AG04450 (cell line): ENCODE measurements at places on chromosomes 2 and 18. TPM values are rescaled to one million over a fixed set of nuclear protein-coding genes. Genes with fewer than 3 reads are reported as not detected.

The GREB1 gene
- polyA plus RNA-seq, result 0.12 and 0.17 TPM in 2 replicates

The CIDEA gene
- polyA plus RNA-seq, result 0.17 TPM in 1 of 2 replicates, not detected in the other

The LRRC30 gene
- not detected in 2 replicates for polyA plus RNA-seq

The DOK1 gene
- polyA plus RNA-seq, result 16.8 and 24.4 TPM in 2 replicates

The OSGEPL1 gene
- 3.9 and 6.0 TPM in 2 replicates for polyA plus RNA-seq

DNA sequence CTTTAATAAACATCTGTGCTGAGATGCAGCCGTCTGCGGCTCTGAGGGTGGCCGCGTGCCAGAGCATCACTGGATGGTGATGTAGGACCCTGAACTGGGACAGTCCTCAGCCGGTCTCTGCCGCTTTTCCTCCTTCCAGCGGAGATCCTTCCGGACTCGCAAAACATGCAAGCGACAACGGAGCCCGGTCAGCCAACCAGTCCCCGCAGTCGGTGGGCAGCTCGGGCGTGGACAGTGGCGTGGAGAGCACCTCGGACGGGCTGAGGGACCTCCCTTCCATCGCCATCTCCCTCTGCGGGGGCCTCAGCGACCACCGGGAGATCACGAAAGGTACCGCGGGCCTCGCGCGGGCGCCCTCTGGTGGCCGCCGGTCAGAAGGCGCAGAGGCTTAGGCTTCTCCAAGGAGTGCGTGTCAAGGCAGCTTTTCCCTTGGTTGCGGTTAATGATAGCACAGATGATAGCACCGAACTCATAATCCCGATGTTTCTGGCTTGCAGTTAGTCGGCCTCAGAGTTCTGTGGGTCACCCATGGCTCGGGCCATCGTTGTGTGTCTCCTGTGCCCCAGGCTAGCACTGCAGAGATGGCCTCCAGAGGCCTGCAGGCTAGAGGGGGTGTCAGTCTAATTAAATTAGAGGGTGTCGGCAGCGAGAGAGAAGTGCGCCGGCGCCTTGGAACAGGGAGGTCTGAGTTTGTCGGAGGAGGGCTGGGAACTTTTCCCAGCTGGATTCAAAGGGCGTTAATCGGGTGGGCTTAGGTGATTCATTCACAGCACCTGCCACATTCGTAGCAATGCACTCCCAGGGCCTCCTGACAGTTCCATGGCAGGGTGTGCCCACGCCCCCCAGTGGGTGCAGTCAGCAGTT, 38.5 kb downstream of the LPIN1 start:
- DNase-seq, result no peak

GRCh38 chr2:46537624-46538295, 58.4 kb downstream of the TMEM247 start:
- DNase-seq, result no peak

DNA sequence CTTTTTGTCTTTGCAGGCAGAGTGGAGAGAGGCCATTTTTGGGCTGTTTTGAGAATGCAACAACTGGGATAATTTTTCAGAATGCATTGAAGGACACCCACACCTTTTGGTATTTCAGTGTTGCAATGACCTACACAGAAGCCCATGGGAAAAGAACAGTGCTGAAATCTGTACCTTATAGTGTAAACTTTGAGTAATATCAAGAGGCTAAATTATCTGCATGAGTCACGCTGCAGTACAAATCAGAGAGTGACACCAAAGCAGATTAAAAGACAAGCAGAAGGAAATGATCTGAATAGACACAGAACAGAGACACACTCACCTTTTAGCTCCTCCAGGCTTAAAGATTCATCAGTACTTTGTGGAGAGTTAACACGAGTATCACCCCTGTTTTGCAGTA, 265.3 kb downstream of the PAX3 start:
- no peak for DNase-seq

GRCh38 chr2:32680942-32681341, 53.1 kb downstream of the TTC27 start:
- DNase-seq, result no peak

DNA sequence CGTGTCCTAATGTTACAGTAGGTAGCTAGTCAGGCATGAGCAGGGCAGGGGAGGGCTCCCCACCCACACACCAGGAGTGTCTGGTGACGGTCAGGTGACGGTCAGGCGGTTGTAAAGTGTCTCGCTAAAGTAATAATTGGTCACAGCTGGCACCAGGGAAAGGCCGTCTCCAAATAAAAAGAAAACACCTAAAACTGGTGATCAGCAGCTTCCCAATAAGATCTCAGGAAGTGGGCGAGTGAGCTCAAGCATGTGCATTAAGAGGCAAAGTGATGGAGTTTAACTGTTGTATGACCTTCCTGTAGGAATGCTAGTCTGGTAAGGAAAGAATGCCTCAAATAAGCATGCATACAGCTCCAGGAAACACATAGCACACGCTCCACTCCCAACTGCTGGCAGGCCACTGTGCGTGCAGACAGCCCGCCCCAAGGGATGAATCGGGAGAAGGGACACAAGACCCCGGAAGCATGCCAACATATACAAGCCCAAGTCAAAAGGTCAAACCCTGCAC, 177.1 kb downstream of the RNF144A start:
- DNase-seq, result no peak

- DNase-seq, result no peak
Measured at GRCh38 chr2:101706819-101707177, 9.3 kb downstream of the MAP4K4 start.

DNA sequence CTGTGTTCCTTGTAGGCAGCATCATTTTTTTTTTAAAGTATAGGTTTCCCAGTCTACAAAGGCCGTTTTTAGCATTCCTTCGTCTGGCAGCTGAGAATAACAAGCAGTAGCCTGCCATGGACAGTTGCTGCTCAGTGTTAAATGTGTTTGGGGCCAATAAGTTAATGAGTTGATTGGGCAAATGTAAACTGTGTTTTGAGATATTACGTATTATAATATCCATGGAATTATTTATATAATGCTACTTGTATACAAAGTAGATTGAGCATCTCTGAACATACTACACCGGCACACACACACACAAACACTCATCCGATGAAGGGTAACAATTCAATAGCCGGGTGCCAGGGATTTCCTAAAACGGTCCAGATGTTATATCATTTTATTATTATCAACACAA, 97.2 kb downstream of the IRS1 start:
- DNase-seq, result no peak

GRCh38 chr2:141714496-141714895, 416.3 kb downstream of the LRP1B start:
- DNase-seq, result no peak

GRCh38 chr2:3037196-3038194, 340.1 kb downstream of the EIPR1 start:
- DNase-seq, result no peak

GRCh38 chr18:10270151-10270571, 184.3 kb upstream of the APCDD1 start:
- DNase-seq, result no peak

GRCh38 chr2:156430236-156430979, 5.8 kb upstream of the GPD2 start:
- no peak for DNase-seq

- DNase-seq, result no peak
Measured at GRCh38 chr2:88078643-88079172, 11.1 kb downstream of the SMYD1 start.

DNA sequence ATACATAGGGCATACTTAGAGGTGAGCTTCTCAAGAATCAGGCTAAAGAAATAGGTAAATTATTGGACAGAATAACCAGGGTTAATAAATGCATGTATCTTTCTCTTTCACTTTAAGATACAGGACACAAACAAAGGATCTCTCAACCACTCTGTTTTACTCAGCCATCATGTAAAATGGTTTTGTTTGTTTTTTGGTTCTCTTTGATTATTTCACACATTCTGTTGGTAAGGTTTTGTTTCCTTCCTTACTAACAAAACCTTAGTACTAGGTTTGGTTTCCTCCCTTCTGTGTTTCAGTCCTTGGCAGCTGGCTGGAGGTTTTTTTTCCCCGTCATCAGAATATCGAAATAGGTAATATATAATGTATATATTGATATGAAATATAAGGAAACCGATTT, 1506.8 kb upstream of the TMEFF2 start:
- DNase-seq, result no peak

GRCh38 chr2:175401956-175402469, 220.5 kb upstream of the ATP5MC3 start:
- DNase-seq, result no peak
